NCI-H1105 (cell line): ENCODE measurements at places on chromosomes 2 and 18.

GRCh38 chr2:58419983-58420382 is 178.9 kb upstream of the FANCL start:
- no peak for DNase-seq

DNA sequence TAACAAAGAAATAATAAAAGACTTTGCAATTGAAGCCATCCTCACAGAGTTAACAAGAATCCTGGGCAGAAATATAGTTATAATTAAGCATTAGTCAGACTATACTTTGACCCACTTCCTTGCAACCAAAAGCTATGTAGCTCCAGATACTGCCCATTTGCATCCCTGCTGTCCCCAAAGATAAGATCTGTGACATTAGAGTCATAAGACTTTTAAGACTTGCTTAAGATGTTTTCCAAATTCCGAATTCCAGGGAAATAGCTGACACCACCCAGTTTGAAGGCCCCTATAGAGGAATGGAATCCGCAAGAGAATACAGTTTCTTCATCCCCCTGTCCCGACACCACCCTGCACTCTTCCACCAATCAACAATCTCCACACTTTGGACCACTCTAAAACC is 69.5 kb upstream of the TLK1 start:
- DNase-seq: no peak

DNA sequence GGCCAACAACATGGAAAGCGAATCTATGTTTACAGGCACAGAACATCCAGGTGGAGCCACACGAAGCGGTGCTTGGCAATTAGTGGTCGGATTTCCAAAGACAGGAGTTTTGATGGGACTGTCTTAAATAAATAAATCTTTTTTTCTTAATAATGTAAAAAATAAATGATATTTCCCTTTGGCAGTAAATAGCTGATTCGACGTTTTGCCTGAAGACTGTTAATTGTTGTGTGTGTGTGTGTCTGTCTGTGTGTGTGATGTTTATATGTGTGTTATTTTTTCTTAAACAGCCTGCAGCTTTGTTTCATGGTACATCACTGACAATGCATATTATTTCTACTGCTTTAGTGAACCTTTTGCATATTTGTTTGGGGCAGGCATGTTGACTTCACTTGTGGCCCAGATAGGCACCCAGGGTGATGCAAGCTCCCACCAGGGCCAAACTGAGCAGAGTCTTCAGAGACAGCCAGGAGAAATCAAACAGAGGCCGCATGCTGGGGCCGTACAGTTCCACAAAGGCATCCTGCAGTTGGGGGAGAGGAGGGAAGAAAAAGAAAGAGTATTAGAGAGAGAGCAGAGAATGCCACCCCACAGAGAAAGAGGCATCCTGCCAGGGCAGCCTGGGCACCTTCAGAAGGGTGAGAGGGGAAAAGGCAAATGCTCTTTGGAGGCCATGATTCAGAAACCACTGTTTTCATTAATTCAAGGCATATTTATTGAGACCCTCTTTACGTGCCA is 191.2 kb downstream of the BCL2 start:
- DNase-seq: no peak

DNA sequence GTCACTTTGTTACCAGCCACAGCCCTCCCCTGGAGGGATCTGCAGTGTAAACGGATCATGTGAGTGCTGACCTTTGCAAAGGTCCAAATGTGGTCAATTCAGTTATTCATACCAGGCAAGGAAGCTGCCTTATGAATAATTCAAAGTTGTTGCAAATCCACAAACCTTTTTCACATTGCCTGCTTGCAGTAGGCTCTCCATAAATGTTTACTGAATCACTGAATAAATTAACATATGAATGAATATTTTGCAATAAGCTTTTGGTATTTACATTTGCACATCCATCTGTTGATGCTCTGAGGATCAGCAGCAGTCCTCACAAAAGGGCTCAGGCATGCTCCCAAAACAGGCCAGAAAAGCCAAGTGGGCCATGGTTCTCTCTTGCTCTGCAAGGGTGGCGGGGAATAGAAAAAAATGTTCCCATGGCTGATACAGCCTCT is 156.8 kb downstream of the VAPA start:
- no peak for DNase-seq
